ENCODE measurements at places on chromosomes 4 and X.

GRCh38 chr4:128560754-128561495 is 248.6 kb upstream of the JADE1 start:
- DNase-seq: no peak

DNA sequence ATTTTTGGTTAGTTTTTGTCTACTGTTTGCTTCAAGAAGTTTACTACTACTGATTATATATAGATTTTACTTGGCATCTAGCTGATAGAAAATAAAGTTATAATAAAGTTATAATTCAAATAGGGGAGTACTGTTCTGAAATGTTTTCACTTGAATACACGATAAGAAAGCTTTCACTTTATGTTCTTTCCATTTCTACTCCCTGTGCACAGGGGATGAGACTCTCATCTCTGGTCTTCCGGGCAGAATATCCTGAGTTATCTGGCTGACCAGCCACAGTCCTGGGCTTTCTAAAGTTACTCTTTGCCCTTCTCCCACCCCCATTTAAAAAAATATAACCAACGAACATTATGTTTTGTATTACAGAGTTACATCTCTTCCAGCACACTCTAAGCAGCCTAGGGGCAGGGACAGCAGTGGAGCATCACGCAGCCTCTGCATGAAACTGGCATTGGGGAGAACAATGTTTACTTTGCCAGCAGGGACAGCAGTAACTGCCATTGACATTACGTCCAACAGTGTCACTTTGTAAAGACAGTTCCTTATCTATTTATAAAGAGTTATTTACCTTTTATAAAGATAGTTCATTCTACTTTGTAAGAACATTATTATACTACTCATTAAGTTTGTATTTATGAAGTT is 64.3 kb downstream of the METTL14 start:
- no peak for DNase-seq

DNA sequence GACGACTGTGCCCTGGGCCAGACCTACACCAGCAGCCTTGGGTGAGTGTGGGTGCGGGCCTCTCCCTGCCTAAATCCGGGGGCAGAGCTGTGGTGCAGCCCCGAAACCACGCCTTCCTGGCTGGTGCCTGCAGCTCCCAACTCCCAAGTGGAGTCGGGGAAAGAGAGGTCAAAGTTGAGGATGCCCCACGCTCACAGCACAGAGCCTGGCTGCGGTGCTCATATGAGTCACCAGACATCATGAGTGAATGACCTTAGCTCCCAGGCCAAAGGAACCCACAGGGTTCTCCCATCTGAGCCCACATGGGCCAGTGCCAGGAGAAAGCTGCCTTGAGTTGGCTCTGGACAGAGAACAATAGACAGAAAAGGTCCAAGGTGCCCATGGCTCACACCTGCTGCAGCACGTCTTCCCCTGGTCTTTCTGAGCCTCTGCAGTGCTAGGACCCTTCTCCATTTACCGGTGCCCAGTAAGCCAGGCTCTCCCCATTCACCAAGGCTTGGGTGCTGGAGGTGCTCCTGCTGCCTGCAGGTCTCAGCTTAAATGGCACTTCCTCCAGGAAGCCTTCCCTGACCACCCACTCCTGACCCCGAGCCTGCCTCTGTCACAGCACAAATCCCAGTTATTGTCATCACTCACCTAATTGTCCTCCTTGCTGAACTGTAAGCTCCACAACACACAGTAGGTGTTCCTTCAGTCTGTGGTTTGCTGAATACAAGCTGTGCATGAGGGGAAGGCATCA is 224.2 kb downstream of the AFAP1 start:
- DNase-seq: no peak

DNA sequence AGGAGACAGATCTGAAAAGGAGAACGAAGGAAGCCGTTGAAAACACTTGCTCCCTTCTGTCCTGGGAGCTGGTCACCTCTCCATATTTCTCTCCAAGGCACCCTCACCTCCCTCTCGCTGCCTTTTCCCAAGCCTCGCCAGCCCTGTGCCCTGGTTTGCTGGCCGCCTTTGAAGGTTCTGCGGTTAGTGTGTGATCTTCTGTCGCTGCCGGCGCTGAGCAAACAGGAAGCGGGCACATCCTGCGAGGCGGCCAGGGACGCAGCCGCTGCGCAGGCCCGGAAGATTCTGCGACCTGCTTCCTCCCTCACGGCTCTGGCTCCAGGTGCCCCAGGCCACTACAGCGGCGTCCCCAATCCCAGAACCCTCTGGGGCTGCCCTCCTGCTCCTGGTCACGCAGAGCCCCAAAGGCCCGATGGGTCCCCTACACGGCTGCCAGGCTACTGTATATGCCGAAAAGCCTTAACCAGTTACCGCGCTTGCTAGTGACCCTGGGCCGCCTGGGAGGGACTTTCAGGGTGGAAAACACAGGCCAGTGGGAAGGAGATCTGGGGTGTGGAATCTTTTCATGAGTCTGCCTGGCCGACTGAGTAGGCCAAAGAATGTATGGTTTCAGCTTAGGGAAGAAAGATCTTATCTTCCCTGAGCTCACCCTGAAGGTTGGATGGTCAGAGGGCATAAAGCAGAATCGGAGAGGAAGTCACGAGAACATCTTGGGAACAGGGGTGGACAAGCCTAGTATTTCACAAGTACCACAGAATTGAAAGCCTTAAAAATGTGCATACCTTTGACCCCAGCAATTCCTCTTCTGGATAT is 2.3 kb upstream of the SASH3 start:
- DNase-seq: no peak

GRCh38 chr4:54226404-54227255 is 2.5 kb upstream of the PDGFRA start:
- DNase-seq: no peak

GRCh38 chr4:173039617-173040577 is 128.7 kb upstream of the GALNT7 start:
- no peak for DNase-seq

GRCh38 chr4:145539671-145540070 is 58.0 kb downstream of the SMAD1 start:
- DNase-seq: no peak

DNA sequence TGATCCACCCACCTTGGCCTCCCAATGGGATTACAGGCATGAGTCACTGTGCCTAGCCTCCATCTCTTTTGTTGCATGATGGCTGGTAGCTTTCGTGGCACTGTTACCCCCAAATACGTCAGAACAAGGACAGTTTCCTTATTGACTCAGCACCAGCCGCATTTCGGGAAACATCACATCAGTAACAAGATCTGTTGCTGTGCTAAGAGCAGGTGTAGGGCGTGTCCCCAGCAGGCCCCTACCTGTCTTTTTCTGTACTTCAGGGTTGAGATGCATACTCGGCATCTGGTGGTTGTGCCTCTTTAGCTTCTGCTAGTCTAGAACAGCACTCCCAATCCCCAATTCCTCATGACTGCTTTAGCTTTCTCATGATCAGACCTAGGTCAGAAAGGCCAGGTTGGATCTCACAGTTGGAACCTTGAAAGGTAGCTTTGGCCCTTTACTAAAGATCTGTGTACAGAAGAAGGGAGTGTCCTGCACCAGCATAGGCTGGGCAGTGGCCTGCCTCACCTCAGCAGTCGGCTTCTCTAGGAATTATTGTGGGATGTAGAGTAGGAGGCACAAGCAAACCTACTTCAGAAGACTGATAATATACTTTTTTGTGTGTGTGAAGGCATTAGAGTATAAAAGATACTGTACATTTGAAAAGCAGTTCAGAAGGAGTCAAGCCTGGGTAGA is 36.8 kb downstream of the NSD2 start:
- no peak for DNase-seq

Measured in substantia nigra (tissue), 51 donors.